Stimulated activated CD8-positive, alpha-beta memory T cell treated with anti-CD3 and anti-CD28 coated beads, Interleukin-2, amount 100 ng/mL, for 48 hours (primary cell): ENCODE measurements at places on chromosomes 6 and 20.

- DNase-seq, result no peak
Observed at GRCh38 chr20:17679941-17680835, 1.9 kb downstream of the RRBP1 start.

GRCh38 chr20:48832405-48832730 is 4.6 kb upstream of the PREX1 start:
- no peak for DNase-seq

- DNase-seq, result no peak
Observed at GRCh38 chr6:26187981-26188635, 100.9 kb downstream of the HFE start.

GRCh38 chr6:70956191-70956450 is 739 bp downstream of the B3GAT2 start:
- DNase-seq, result no peak

DNA sequence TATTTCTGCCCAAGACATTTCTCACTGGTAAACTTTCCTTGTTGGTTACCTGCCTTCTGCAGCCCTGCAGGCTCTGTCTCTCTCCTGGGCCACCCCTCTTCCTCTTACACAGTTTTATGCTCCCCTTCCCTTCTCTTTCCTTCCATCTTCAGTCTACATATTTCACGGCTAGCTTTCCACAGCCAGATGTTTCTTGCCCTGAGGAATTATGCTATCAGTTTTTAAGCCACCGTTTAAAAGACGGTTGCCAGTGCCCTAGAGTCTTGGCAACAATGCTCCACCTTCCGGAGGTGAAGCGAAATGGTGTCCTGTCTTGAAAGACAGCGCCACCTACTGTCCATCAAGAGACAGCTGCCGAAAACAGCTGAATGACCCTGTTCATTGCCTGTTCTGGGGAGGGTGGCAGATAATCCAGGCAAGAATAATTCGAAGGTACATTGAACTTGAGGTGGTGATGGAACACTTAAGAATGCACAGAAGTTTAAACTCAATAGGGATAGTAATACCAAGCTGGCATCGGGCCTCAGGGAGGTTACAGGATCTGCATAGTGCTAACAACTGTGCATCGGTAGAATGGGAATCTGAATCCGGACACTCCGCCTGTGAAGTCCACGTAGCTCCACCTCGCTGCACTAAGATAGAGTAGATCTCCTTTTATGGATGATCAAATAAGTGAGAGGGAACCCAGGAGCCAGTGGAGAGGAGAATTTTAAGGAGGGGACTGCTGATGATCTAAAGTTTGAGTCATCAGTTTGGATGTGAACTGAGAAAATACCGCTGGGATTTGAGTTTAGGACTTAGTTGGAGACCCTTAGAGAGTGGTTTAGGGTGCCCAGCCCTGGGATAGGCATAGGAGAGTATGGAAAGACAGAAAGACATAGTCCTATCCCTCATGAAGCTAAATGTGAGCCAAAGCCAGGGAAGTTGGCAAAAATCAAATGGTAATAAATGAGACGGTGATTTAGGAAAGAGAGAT is 4.8 kb upstream of the TRIM40 start:
- DNase-seq, result peak; percentile 30

GRCh38 chr6:107114926-107115694 is at the start of gene BEND3:
BEND3 (minus strand) TSS chr6:107115515; CDS start chr6:107099285, 16,230 bp downstream.
- peak; percentile 23 for DNase-seq

DNA sequence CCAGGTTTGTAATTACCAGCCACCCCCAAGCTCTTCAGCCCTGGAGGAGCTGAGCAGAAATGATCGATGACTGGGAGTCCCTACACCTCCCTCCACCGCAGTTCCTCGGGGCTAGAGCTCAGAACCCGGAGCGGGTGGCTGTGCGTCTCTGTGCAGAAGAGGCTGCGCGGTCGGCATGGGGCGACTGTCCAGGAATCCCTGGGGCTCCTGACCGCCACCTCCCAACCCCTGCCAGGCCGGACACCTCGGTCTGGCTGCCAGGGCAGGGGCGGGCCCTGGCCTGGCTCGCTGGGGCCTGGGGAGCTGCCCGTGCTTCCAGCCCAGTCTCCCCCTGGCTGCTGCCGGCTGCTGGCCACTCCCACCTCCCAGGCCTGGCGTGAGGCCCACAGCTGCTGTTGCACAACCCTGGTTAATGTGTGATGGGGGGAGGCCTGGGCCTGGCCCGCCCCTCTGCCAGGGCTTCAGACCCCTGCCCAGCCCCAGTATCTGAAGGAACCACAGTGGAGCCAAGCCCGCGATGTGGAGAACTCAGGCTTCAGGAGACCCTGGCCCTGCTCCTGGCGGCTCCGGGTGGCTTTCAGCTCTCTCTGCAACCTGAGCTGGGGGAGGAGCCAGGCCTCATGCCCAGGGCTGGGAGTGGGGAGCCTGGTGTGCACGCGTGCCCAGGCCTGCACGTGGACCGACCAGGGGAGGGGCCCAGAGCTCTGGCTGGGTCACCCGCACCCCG is 1.2 kb downstream of the SLC2A4RG start:
- no peak for DNase-seq

DNA sequence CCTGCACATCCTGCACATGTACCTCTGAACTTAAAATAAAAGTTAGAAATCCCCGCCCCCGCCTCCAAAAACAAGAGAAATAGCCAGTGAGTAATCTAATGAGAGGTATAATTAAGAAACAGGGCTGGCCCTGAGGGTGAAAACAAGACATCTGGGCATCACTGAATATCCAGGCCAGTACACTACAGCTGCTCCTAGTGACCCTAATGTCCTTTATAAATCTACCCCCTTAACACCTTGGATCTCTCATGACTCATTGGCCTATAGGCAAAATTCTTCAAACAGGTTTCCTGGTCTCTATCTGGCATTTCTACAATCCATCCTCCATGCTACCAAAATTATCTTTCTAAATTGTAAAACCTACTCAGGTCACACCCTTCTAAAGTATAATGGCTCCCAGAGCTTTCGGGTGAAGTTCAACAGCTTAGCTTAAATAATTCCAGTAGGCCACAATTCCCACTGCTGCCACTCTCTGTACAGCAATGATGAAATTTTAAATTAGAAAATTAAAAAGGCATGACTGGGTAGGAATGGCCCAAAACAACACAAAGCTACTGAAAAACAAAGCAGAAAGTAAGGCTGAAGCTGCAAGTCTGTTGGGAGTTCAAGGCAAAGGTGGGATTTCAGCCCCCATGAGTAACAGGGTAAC is 260.9 kb downstream of the GMDS start:
- DNase-seq, result no peak

- no peak for DNase-seq
Observed at GRCh38 chr6:157982102-157982562, 469 bp downstream of the SYNJ2 start.

GRCh38 chr6:4732691-4733315 is 43.4 kb upstream of the CDYL start:
- no peak for DNase-seq

- no peak for DNase-seq
Observed at GRCh38 chr20:17140894-17141293, 85.9 kb upstream of the PCSK2 start.

GRCh38 chr6:42021847-42022754 is 28.2 kb upstream of the TAF8 start:
- DNase-seq, result no peak

GRCh38 chr6:73513496-73513854 is 7.4 kb downstream of the EEF1A1 start:
- DNase-seq, result no peak

DNA sequence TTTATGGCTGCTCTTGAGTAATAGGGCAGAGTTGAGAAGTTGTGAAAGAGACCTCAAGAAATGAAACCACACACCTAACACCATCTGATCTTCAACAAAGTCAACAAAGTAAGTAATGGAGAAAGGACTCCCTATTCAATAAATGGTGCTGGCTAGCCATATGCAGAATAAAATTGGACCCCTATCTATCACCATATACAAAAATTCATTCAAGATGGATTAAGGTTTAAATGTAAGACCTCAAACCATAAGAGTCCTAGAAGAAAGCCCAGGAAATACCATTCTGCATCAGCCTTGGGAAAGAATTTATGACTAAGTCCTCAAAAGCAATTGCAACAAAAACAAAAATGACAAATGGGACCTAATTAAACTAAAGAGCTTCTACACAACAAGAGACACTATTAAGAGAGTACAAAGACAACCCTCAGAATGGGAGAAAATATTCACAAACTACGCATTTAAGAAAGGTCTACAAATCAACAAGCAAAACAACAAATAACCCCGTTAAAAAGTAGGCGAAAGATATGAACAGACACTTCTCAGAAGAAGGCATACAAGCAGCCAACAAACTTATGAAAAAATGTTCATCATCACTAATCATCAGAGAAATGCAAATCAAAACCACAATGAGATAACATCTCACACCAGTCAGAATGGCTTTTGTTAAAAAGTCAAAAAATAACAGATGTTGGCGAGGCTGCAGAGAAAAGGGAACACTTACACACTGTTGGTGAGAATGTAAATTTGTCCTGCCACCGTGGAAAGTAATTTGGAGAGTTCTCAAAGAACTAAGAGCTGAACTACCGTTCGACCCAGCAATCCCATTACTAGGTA is 4.0 kb downstream of the MAP3K5 start:
- no peak for DNase-seq

- no peak for DNase-seq
Observed at GRCh38 chr6:162560891-162561290, 166.7 kb downstream of the PRKN start.

DNA sequence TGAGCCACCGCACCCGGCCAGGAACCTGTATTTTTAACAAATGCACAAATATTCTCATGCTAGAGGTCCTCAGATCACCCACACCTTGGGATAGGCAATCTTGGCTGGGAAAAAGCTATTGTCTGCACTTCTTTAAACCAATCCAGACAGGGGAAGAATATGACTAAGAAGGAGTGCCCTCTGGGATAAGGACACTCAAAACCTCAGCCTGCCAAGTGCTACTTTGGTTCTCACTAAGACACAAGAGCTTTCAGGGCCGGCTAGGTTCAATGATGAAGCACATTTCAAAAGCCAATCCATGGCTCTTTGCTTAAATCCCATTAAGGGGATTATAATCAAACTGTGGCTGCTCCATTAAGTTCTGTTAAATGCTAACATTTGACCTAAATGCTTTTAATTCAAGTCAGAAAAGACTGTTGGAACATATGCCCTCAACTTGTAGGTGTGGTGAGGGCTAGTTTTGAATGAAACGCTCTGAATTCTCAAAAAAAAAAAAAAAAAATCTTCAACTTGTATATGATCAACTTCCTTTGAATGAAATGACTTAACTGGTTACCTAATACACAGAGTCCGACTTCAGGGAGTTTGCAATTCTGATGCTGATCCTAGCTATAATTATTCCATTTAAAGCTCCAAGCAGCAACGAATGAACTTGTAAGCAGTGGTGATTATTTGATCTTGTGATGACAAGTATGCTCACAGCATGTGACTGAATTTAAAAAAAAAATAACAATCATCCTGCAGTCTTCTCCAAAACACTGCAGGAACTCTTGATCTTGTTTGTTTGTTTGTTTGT is 56.6 kb downstream of the SLC23A2 start:
- no peak for DNase-seq

- no peak for DNase-seq
Observed at GRCh38 chr6:146859795-146860495, 261.2 kb downstream of the ADGB start.

DNA sequence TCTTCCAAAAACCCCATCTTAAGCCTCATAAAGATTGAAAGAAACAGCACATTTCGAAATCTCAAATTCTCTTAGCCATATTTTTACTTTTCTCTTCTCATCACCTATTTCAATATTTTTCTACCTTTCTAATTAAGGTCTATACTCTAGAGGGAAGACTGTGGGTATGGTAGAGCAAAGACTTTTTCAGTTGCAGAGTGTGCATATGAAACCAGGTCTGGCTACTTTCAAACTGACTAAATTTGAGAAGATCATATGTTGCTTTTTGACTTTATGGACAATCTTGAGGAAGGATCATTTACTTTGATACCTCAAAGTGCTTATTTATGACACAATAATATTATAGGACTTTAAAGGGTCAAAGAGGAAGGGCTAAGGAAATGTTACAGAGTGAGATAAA is 20.7 kb downstream of the FILIP1 start:
- no peak for DNase-seq

GRCh38 chr20:41124451-41125094 is 12.8 kb upstream of the PLCG1 start:
- DNase-seq, result no peak

DNA sequence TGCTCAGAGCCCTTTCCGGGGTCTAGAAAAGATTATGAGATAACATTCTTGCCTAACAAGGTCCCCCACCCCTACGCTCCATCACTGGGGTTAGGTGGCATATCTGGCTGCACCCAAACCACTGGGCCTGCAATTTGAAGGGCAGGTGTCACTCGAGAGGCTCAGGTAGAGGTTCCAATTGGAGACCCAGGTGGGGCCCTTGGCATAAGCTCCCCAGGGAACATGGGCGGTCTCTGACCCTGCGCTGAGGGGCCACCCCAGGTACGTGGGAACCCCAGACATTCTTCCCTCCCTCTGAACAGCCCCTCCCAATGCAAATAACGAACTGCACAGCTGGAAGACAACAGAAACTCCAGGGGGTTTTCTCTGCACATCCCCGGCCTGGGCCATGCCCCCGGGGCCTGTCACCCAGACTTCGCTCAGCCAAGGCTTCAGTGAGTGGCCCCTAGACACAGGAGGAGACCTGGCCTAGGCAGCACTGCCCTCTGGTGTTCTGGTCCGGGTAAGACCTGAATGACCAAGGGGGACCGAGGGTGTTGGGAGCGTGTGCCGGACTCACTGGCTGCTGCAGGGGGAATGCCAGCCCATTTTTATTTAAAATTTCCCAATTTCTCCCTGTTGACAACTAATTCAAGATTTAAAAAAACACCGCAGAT is 47.5 kb downstream of the DSTN start:
- peak; percentile 27 for DNase-seq

DNA sequence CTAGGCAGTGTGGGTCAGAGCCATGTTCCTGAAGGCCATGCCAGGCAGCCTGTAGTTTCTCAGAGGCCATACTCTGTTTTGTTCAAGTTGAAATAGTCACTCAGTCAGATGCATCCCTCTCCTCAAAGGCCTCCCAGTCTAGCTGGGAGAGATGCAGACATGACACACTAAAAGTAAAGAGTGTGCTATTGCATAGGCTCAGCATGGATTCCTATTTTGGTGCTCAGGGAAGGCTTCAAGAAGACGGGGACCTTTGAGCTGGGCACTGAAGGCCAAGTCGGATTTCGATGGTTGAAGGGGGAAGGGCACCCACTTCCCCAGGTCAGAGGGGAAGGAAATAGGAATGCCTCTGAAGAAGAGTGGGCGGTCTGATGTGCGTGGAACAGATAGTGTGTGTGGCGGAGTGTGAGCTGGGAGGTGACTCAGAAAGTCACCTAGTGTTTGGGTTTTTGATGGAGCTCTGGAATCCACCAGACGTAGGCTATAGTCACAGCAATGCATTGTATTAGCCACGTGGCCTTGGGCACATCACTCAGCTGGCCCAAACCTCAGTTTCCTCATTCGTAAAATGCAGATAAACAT is 3.7 kb downstream of the EPB41L1 start:
- no peak for DNase-seq

DNA sequence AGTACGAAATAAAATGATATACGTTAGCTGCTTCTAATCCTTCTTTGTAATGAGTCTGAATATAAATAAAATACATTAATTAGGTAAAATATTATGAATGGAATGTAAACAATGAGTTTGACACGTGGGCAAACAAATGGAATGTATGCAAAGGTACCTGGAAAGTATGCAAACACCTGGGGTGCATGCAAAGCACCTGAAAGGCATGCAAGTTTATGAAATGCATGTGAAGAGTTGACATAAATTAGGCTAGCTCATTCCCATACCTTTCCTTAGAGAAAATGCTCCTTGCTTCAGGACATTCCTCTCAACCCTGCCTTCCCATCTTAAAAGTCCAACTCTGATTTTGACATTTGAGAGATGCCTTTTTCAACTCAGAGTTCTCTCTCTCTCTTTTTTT is 140.9 kb downstream of the EDN1 start:
- DNase-seq, result no peak
